ENCODE measurements at places on chromosomes 2 and 18.

- DNase-seq = no peak
Observed at GRCh38 chr2:137659616-137660015, 304.7 kb upstream of the HNMT start.

- no peak for DNase-seq
Observed at GRCh38 chr2:12507295-12507694, 209.4 kb upstream of the TRIB2 start.

DNA sequence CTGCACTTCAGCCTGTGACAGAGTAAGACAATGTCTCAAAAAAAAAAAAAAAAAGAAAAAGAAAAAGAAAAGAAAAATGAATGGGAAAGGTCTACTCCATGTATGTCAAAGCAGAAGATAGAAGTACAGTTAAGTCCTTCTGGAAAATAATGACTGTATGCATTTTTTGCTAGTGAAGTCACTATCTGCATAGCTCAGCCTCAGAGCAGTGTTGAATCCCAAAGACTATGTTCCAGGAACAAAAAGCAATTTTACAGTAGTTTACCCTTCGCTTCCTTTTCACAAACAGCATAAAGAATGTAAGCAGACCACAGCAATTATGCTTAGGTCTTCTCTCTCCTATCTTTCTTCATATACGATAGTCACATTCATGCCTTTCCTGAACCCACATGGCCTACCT is 497.4 kb downstream of the CMPK2 start:
- no peak for DNase-seq

- no peak for DNase-seq
Observed at GRCh38 chr2:149617476-149617875, 29.9 kb upstream of the MMADHC start.

DNA sequence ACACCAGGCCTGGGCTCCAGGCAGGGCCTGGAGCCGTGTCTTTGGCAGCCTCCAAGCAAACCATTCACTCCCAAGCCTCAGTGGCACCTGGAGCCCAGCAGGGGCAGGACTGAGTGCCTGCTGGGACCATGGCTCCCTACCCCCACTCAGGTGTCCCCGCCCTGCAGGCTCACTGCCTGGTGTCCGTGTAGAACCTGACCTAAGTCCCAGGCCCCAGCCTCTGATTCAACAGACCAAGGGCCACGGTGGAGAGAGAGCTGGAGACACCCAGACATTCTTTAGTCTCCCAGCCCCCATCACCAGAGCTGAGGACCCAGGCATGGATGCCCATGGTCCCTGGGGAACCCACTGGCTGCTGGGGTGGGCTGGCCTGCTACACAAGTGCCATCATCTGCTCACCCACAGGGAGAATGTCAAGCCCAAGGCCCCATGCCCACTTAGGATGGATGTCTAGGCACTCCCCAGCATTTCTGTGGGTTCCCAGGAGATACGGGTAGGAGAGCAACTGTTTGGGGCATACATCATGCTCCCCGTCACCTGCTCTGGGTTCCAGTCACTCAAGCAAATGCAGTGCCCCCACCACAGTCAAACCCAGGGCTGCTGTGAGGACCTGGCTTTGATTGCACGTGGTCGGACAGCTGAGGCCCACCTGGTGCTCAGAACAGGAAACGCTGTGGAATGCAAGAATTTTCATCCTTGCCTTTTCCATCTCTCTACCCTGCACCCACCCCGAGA is 42.9 kb upstream of the ATG16L1 start:
- no peak for DNase-seq

- DNase-seq = no peak
Observed at GRCh38 chr2:68417926-68418325, 49.2 kb downstream of the FBXO48 start.

GRCh38 chr2:74585406-74586185 is 31.1 kb downstream of the DOK1 start:
- DNase-seq = no peak

DNA sequence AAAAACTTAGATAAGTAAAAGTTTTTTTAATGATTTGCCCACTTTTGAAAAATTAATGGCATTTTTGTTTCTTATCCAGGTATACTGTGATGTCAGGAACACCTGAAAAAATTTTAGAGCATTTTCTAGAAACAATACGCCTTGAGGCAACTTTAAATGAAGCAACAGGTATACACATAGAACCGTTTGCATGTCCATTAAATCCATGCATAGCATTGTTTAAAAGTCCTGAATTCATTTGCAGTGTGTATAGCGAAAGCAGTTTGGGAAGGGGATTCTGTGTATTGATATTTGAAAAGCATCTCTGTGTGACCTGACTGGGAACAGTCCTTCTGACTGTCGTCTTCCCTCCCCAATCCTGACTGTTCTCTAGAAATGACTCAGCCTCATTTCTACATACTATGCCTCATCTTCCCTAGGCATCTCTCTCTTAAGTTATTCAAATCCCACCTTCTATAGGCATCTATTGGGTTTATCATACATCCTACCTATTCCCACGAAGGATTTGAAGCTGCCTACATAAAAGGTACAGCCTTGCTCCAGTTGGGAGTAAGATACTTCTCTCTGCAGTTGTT is 79.2 kb upstream of the MAP3K20 start:
- no peak for DNase-seq

All from esophagus squamous epithelium (tissue), 5 donors.